ENCODE measurements at places on chromosomes 7 and 10. TPM values are rescaled to one million over a fixed set of nuclear protein-coding genes. Genes with fewer than 3 reads are reported as not detected.

DNA sequence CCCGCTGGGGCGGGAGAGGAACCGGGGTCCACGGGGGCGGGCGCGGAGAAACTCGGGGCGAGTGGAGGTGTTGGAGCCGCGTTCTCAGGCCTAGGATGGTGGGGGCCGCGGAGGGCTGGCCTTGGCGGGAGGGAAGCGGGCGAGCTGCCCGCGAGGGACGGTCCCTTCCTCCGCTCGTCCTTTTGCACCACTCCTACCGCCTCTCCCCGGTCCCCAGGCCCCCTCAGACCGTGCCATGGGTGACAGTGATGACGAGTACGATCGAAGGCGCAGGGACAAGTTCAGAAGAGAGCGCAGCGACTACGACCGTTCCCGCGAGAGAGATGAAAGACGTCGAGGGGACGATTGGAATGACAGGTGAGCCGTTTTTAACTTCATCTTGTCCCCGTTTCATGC, 451 bp downstream of the SRRT start:
- DNase-seq = no peak

- no peak for DNase-seq
Measured at GRCh38 chr7:42984137-42984536, 52.0 kb downstream of the MRPL32 start.

DNA sequence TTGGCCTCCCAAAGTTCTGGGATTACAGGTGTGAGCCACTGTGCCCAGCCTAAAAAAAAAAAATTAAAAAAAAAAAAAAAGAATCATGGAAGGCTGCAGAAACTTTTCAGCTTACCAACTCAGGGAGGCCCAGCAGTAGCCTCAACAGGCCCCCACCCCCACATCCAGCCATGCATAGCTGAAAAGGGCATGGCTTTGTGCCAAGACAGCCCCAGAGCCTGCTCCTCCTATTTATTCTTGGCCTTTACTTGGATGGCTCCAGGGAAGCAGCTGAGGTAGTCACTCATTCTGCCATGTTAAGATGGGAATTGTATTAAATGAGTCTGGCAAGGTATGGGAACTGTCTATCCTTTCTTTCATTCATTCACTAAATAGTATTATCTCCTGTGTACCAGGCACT, 13.7 kb upstream of the CNNM2 start:
- DNase-seq = no peak

DNA sequence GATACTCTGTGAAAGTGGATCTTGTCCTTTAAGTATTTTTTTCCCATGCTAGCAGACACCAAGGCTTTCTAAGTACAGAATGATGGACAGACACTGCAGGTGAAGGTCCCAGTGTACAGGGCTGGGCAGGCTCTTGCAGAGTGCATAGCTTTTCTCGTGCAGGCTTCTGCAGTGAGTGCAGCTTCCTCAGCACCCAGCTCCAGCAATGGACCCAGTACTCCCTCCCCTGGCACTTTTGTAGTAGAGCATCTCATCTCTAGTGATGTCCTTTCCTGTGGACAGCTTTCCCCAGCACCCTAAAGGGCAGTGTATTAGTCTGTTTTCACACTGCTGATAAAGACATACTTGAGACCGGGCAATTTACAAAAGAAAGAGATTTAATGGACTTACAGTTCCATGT, 104.3 kb downstream of the CUL2 start:
- peak; percentile 22 for DNase-seq

GRCh38 chr7:34438436-34438835, 219.6 kb upstream of the NPSR1 start:
- DNase-seq = no peak

DNA sequence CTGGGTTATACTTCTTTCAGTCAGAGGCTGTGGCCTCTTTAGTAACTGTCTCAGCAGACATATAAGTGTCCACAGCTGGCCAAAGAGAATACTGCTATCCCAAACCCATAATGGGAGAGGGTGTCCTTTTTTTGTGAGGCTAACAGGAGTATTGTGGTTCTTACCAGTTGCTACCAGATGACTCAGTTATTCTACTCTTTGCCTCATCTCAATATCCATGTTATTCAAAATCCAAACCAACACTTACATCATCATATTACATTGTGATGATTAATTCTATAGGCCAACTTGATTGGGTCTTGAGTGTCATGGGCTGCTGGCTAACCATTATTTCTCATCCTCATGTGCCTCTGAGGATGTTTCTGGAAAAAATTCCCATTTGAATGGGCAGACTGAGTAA, 120.9 kb downstream of the TMEM168 start:
- DNase-seq = no peak

GRCh38 chr10:88953662-88954061, 1.1 kb upstream of the ACTA2 start:
- DNase-seq = no peak

GRCh38 chr10:5419466-5420094, 7.2 kb downstream of the NET1 start:
- no peak for DNase-seq

GRCh38 chr7:70695795-70696083, 436.2 kb upstream of the GALNT17 start:
- DNase-seq = no peak

The SPDYE11 gene
- total RNA-seq = 5.6 TPM

The NRAP gene
- 2.1 TPM for total RNA-seq

The NET1 gene
- 40.7 TPM for total RNA-seq
